ENCODE measurements at places on chromosomes 16 and 17. TPM values are rescaled to one million over a fixed set of nuclear protein-coding genes. Genes with fewer than 3 reads are reported as not detected.

The TRAPPC2L gene
- total RNA-seq: 99.5 TPM

The EVI2B gene
- not detected for total RNA-seq

The ITGB4 gene
- 62.6 TPM for total RNA-seq

The DNAI2 gene
- not detected for total RNA-seq
